ENCODE measurements at places on chromosomes 5 and 9.

DNA sequence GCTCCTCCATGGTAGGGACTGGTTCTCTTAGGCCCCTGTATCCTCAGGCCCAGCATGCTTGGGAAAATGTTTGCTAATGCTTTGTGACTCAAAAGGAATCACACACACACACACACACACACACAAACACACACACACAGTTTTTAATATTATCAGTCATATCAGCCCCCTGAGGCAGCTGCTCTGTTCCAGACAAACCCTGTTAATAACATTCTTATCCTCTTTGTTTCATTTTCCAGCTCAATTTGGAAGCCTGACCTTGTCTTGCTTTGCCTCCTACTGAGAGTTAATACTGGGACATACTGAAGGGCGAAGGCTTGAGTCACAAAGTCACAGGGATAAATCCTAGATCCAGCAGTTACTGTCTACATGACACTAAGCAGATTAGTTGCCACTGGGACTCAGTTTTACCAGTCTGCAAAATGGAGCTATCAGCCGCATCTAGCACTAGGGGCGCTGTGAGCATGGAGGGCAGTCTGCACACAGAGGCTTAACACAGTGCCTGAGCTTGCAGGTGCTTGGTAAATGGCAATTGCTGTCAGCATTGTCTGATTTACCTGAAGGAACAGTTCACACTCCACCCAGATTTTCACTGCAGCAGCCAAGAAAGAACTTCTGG, 37.1 kb upstream of the KCNMB1 start:
- DNase-seq, result no peak

DNA sequence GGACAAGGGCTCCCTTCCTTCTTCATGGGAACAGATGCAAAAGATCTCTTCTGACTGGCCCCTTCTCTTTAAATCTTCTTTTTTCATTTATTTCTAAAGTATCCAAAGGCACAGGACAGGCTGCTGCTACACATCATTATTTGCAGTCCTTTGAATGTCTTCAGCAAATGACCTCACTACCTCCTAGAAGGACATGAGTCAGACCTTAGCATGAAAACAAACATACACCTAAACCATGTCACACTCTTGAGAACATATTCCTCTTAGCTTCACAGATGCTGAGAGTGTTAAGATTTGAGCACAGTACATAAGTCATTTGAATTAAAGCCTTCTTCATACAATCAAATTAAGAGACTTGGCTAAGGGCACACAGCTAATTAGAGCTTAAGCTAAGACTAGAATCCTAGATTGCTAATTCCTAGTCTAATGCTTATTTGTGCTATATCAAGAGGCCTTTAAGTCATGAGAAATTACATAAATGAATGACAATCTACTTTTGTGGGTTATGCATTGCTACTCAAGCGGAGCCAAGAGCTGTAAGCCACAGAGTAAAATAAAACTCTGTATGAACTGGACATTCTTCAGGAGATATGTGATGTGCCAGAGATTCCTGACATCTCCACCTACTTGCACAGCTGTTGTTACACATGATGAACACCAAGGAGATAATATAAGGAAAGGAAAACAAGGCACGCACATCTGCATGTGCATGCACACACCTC, 109.1 kb upstream of the PTGER4 start:
- no peak for DNase-seq

DNA sequence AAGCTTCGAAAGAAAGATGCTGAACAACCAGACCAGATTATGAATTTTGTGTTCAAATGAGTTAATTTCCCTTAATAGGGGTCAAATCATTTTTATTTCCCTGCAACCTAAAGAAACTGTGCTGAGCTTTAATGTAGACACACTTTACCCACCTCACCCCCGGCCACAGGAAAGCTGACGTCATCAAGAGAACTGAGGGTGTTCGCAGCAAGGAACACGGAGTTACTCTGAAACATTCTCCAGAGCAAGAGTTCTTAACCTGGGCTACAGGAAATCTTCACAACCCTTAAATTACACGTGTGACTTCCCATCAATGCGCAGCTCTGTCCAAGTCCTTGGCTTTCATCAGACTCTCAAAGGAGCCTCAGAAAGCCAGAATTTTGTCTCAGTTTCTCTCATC, 116.3 kb downstream of the COL23A1 start:
- DNase-seq, result no peak

DNA sequence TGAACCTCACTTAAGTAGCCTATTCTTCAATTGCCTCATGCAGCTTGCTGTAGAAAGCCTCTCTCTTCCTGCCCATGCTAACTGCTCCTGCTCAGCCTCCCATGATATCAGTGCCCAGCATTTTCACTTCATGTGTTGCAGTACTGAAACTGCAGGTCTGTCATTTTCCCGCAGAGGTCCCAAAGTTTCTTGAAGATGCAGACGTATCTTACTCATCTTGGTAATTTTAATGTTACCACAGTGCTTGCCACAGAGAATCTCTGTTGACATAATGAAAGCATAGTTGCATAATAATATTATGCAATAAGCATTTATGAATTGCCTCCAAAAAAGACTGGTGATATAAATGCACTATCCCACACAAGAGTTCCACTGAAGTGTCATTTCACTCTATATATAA, 561.1 kb upstream of the DAP start:
- DNase-seq, result no peak

DNA sequence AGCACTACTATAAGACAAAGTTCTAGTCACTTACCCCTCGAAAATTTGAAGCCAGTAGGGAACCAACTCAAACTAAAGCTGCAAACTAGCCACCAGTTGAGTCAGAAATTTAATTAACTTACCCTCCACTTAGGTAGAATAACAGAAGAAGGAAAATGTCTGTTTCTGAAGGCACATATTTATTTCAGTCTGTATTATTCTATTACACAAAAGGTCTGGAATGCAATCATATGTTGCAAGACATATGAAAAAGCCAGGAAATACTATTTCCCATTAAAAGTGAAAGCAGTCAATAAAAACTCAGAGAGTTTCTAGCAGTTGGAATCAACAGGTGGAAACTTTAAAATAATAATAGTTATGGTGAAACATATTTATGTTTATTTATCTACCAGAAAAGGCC, 79.2 kb upstream of the SLCO4C1 start:
- DNase-seq, result no peak

GRCh38 chr5:170551076-170551475, 47.3 kb downstream of the KCNIP1 start:
- no peak for DNase-seq

DNA sequence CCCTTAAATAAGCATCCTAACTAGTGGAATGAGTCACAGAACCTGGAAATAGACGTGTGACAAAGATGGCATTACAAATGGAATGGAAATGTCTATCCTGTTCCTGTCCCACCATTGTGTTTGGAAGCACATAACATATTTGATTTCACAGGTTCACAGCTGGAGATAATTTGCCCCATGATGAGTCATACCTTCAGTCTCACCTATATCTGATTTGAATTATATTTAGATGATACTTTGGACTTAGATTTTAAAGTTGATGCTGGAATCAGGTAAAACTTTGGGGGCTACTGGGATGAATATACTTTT, 92.5 kb downstream of the CEMIP2 start:
- DNase-seq, result no peak

- no peak for DNase-seq
Measured at GRCh38 chr9:132348676-132349075, 6.1 kb downstream of the SETX start.

GRCh38 chr5:28249771-28250415, 1211.5 kb upstream of the CDH9 start:
- no peak for DNase-seq

DNA sequence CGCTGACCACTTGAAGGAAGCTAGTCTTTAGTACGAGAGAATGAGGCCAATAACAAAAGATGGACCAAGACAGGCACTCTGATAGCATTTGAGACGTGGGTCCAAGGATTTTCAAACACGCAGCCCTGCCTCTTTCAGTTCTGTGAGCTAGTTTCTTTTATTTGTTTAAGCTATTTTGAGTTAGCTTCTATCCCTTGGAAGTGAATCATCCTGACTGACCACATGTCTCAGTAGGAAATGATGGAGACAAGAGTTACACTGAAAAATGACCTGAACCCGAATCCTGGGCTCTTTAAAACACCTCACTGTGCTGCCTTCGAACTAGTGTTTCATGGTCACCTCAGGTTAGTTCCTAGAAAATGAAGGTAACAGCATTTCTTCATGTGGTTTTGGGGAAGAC, 9.9 kb downstream of the TEK start:
- DNase-seq, result no peak

DNA sequence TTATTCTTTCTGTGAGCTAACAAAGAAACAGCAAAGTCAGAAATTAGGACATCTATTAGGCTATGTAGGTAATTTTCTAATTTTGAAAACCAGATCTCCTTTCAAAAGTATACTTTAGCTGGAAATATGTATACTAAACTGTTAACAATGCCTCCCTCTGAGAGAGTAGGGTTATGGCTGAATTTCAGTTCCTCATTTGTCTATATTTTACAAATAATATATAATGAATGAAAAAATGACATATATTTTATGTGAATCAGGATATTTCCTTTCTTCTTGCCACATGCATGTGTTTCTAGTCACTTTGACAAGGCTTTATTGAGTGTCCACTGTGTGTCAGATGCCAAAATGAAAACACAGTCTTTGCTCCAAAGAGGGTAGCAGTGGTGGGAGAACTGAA, 15.4 kb downstream of the HACD4 start:
- no peak for DNase-seq

GRCh38 chr9:134265078-134265477, 61.2 kb upstream of the RXRA start:
- no peak for DNase-seq

DNA sequence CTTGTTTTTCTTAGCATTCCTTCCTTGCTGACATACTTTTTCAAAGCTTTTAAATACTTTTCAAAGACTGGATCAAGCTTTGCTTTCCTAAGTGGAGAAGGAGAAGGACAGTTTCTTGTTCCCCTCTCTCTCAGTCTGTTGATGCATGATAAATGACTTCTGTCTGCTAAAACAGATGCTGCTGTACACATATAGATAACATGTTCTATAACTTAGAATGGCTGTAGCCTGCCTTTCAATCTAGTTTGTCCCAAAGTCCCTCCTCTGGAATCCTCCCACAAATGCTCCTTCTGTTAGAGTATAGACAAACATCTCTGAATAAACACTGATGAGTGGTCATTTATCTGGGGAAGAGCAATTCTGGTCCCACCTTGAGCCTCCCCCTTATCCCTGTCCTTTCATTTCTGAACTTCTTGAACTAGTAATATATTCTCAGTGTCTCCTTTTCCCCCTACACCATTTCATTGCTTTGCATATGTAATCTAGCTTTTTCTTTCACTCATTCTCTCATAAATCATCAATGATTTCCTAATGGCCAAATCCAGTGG, 5.4 kb upstream of the HEMGN start:
- no peak for DNase-seq

GRCh38 chr9:2593744-2594143, 27.8 kb upstream of the VLDLR start:
- DNase-seq, result no peak

DNA sequence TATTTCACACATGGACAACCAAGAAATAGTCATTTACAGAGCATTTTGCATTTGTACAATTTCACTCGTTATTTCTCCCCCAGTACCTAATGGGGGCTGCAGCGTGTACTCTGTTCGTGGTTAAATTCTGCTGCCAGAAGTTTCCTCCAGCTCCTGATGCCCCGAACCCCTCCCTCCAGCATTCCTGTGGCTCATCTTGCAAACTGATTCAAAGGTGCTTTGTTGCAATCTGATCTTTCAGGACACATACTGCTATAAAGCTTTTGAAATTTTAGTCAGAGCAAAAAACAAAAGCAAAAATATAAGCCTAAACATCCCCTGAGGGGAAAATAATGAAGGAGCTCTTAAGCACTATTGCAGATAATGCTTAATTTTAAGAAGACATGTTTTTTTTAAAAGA, 27.7 kb downstream of the UBLCP1 start:
- DNase-seq, result no peak

- no peak for DNase-seq
Measured at GRCh38 chr5:15260356-15261268, 239.4 kb upstream of the FBXL7 start.

DNA sequence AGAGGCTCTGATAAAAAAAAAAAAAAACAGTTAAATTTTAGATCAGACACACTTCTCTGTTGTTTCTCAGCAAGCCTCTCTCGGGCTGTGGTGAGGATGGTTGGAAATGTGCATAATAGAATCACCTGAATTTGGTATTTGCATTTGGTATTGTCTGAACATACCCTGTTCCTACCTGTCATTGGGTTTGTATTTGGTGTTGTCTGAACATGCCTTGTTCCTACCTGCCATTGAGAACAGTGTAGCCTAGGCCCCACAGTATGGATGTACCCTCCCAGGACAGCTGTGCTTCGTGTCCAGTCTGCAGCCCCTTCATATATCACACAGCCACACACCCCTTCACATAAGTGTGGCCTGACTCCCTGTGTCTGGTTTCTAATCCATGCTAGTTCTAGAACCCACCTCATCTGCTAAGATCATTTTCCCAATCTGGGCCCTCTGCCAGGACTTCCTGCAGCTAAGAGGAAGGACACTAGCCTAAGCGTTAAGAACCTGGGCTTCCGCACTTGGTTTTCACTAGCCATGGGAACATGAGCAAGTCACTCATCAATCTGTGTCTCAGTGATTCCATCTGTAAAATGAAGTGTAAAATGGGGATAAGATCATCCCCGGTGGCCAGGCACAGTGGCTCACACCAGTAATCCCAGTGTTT, 49.2 kb downstream of the ITGA2 start:
- DNase-seq, result no peak

- no peak for DNase-seq
Measured at GRCh38 chr5:16602182-16602581, 14.6 kb downstream of the RETREG1 start.

DNA sequence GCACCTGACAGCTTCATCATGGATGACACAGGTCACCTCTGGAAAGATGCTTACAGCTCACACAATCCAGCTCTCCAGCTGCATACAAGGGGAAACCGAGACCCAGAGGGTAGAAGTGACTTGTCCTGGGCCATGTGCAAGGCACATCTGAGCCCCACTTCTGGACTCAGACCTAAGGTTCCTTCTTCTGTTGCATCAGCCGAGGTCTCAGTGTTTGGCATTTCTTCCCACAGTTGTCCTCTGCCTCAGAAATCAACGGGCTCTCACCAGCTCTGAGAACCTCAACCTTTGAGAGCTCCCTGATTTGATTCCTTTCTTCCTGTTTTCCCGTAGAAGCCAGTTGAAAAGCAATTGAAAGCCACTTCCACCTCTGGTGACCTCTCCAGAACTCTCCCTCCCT, 38.7 kb upstream of the COL15A1 start:
- DNase-seq, result no peak

GRCh38 chr5:129356846-129357245, 103.3 kb upstream of the ADAMTS19 start:
- no peak for DNase-seq

- DNase-seq, result no peak
Measured at GRCh38 chr5:73901455-73901854, 275.5 kb downstream of the ARHGEF28 start.

- no peak for DNase-seq
Measured at GRCh38 chr9:114216081-114216480, 60.7 kb downstream of the COL27A1 start.

GRCh38 chr9:20312732-20313131, 309.6 kb downstream of the MLLT3 start:
- no peak for DNase-seq

- DNase-seq, result no peak
Measured at GRCh38 chr9:26043431-26043830, 365.2 kb upstream of the TUSC1 start.
